ENCODE measurements at places on chromosomes 2 and 18.

GRCh38 chr2:132547090-132547687 lies 122.8 kb downstream of the LYPD1 start:
- peak; percentile 60 for DNase-seq

DNA sequence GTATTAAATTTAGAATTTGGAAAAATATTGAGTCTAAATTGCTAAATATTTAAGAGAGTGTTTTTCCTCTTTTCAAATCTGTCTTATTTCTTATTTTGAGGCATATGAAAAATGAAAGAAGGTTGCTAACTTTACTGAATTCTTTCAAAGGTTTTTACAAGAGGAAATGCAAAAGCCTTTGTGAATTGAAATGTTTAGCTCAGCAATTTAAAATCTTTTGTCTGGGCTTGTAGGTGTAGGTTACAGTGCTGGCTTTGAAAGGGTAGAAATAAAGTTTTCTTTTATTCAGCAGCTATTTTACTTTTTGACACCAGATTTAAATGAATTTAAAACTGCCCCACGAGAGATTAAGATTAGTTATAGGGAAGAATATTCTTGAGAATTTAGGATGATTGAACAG lies 192.0 kb downstream of the CDH7 start:
- DNase-seq, result no peak

DNA sequence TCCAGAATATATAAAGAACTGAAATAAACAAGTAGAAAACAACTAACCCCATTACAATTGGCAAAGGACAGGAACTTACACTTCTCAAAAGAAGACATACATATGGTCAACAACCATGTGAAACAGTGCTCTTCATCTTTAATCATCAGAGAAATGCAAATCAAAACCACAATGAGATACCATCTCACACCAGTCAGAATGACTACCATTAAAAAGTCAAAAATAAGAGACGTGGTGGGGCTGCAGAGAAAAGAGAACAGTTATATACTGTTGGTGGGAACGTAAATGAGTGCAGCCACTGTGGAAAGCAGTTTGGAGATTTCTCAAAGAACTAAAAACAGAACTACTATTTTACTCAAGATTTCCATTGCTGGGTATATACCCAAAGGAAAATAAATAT lies 1696.3 kb upstream of the TMEFF2 start:
- no peak for DNase-seq

- no peak for DNase-seq
Observed at GRCh38 chr2:213726101-213726500, 441.8 kb downstream of the SPAG16 start.

Data from CD14-positive monocyte (primary cell).